NCI-H526 treated with DMSO at 0.1 percent for 48 hours (cell line): ENCODE measurements at places on chromosomes 5 and 9.

DNA sequence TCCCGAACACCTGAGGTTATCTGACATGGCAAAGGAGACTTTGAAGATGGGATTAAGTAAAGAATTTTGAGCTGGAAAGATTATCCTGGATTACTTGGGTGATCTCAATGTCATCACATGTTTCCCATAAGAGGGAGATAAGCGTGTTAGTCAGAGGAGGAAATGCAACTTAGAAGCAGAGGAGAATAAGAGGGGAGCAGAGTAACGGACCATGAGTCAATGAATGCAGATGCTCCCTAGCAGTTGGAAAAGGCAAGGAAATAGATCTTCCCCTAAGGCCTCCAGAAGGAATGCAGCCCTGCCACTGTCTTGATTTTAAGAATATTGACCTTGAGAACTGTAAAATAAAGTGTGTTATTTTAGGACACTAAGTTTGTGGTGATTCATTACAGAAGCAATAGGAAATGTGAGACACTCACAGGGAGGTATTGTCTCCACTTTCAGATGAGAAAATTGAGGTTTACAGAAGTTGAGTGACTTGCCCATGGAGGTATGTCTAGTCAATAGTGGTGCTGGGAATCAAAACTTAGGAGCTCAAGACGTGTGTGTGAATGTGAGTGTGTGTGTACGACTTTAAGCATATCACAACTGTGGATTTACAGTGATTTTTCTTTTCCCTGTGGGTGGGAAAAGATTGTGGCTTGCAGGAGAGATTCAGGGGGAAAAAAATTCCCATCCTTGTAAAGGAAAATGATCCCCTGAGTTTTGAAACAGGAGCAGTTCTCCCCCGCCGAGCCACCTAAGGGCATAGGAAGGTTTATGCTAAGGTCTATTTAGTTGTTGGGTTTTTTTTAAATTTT is 125.3 kb downstream of the TRIM32 start:
- no peak for DNase-seq

DNA sequence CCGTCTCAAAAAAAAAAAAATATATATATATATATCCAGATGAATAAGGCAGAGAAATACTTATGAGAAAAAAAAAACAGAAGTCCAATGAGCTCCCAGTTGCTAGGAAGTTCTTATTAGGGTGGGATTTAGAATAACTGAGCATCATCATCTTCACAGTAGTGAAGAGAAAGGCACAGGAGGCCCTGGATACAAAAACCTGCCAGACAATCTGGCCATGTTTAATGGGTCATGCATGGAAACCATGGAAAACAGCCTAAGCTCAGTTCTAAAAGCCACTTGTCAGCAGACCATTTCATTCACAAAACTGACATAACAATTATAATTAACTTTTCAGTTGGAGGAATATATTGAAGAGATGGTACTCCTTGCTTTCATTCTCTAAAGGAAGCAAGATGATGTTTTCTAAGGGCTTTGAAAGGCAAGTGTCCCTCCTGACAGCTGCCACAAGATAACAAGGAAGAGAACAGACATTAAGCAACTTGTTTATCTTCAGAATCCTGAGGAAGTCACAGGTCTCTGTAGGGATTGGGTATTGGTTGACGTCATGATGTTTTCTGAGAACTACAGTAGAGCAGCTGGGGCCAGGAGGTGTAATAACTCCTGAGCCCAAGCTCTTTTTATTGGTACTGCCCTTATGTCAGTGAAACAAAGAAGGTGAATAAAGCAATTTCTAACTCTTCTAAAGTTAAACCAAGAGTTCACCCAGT is 463.1 kb downstream of the DMAC1 start:
- DNase-seq = no peak

GRCh38 chr5:64166201-64166959 is 737 bp downstream of the RNF180 start:
- peak; percentile 25 for DNase-seq

DNA sequence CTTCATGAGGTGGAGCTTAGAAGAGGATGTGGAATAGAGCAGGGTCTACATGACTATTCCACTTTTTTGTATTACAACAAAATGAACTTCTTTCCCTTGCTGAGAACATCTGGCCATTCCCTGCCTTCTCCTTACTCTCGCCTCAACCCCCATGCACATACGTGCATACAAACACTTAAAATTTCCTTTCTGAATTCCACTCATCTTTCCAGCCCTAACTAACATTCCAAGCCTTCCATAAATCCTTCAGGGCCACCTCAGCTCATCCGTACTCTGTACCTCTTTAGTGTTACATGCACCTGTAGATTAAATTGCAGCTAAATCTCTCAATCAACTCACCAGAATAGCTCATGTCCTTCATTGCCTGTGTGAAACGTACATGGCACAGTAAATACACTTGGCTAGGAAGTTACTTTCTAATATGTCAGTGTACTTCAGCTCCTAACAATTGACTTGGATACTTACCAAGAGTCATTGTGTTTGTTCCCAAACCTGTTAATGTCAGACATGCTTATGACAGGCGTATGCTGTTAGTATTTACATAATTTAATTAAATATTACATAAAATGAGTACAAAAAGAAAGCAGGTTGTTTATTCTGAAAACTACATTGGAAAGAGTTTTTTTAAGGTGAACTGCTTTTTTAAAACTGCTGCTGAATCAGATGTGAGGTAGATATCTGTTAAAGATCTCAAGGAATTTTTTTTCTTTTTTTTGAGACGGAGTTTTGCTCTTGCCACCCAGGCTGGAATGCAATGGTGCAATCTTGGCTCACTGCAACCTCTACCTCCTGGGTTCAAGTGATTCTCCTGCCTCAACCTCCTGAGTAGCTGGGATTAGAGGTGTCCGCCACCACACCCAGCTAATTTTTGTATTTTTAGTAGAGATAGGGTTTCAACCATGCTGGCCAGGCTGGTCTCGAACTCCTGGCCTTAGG is 55.7 kb downstream of the GLIS3 start:
- DNase-seq = no peak

GRCh38 chr9:131310833-131311554 is 21.5 kb downstream of the PLPP7 start:
- no peak for DNase-seq

DNA sequence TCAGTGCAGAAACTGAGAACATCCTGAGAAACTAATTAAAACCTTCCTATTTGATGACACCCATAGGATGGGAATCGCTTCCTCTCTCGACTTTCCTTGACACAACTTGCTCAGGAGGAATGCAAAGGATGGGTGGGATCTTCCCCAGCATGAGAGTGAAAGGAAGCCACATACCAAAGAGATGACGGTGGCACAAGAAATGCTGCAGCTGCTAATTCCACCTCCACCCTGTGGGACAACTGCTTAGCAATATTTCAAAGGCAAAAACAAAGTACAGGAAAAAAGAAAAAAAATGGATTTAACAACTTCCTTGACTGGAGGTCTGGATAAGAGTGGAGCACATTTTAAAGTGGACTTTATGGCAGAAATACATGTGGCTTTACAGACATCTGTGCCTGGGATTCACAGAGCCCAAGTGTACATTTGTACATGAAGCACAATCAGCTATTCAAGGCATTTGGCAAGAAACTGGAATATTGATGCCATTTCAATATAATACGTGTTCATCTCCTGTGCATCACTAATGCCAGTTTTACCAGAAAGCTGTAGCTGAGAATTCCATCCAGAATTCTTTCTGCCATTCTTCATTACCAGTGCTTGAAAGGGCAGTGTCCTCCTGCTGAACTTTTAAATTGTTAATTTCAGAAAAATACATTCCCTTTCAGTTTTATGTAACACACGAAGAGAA is 359.2 kb upstream of the ACTBL2 start:
- DNase-seq = no peak

- no peak for DNase-seq
Measured at GRCh38 chr5:92962752-92963151, 618.3 kb downstream of the NR2F1-AS1 start.

DNA sequence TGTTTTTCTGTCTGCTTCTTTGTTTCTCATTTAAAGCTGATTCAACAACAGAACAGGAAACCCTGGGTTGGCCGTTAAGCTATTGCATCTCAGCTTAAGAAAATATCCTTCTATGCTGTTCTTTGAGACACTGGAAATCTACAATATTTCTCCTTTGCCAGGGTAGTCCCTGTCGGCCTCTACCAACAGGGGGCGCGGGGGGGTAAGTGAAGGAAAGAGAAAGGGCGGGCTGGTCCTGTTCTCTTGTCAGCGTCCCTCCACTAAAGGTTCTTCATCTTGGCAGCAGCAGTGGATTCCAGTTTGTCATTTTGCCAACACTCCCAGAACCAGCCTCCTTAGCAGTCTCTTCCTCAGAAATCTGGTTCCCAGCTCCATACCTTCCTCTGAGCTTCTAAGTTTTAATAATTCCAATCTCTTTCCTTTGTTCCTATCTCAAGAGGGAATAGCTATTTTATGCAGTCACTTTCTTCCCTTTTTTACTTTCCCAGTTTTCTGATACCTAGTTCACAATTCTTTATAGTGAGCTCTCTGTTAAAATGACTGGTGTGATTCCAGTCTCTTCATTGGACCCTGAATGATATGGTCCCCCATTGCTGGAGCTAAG is 222.3 kb downstream of the GLIS3 start:
- no peak for DNase-seq

DNA sequence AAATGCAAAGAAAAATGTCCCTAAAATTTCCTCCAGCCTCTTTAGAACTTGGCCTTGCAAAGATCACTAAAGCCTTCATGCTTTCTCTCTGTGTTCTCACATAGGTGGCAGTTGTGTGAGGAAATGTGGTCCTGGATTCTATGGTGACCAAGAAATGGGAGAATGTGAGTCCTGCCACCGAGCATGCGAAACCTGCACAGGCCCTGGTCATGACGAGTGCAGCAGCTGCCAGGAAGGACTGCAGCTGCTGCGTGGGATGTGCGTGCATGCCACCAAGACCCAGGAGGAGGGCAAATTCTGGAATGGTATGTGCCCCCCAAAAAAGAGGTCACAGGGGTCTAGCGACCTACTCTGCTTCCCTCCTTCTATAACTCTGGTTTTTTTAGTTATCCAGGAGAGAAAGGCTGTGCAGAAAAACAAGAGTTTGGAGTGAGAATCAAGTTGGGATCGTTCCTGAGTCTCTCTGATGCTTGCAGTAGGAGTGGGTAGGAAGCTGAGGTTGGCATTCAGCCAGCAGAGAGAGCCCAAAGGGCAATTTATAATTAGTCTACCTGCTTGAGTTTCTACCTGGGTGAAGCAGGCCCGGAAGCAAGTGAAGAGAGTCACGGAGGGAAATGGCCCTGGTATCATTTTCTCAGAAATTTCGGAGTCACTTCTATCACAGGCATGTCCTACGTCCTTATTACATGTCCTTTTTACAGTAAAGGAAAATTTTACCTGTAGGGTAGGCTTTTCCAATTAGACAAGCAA is 97.5 kb downstream of the RFK start:
- no peak for DNase-seq

- no peak for DNase-seq
Measured at GRCh38 chr5:172775326-172776234, 4.6 kb upstream of the DUSP1 start.

- no peak for DNase-seq
Measured at GRCh38 chr9:97660847-97661246, 27.2 kb downstream of the NCBP1 start.

DNA sequence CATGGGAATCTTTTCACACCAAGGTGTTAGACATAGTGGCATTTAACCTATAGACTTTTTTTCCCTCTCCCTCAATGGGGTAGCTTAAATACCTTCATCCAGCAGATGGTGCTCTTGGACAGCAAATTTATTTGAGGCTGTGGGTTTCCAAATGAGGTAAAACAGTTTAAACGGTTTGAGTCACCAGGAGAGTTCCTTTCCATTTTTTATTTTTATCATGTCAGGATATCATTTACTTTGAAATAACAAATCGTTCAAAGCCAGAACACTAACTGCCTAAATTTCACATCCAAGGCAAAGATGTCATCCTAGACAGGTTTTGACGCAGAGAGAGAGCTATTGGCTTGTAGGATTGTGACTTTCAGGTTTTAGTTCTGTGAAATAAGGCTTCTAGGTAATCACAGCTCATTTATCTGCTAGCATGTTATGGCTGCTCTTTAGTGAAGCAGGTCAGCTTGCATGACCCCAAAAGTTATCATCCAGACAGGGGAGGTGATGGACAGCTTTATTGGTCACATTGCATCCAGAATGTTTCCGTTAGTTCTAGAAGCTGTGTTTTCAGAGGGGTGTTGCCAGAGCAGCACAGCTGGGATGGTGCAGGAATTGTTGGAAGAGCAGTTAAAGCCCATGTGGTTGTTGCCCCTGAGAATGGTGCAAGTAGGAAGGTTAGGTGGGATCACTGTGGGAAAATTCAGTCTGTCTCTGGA is 69.8 kb downstream of the KDM4C start:
- DNase-seq = peak; percentile 15

DNA sequence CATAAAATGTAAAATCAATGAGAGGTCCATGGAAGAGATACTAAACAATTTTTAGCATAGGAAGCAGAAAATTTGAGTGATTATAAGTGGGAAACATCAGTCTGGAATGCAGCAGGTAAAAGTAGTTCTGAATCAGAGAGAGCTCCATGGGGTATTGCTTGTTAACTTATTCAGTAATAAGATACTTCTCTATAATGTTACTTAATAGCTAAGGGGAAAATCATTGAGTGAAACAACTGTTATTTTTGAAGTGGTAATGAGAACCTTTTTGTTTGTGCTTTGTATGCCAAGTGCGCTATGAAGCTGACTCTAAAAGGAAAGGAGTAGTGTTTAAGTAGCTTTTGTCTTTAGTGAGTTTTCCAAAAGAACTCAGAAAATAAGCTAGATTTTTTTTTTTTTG is 95.2 kb downstream of the ERBIN start:
- no peak for DNase-seq

DNA sequence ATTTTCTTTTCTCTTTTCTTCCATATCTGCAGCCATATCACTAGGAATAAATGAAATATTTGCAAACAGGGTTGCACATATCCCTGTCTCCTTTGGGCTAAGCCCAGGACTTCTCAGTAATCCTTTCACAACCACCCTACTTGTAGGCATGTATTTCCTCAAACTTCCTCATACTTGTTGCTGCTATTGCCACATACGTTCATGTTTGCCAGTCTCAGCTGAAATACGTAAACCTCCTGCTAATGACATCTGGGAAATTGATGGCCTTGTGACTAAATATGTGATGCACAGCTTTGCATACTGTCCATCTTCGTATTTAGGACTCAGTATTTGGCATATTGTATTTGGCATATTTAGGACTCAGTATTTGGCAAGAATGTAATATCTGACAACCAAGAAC is 224.6 kb downstream of the PLK2 start:
- DNase-seq = no peak

DNA sequence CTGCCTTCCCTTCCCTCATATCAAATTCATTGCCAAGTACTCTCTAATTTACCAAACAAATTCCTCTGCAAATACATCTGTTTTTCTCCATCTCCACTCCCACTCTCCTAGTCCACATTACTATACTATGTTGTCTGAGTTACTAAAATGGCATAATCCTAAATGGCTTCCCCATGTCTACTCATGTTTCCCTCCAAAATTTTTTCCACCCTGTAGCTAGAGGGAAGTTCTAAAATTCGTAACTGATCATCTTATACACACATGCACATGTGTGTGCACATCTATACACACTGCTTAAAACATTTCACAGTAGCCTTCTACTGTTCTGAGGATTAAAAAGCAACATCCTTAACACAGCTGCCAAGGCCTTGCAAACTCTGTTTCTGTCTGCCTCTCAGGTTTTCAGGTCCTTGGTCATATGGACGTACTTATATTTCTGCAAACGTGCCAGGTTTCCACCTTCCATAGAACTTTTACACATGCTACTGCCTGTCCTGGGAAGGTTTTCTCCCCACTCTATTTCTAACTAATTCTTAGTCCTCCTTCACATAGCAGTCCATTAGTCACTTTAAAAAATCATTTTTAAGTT is 140.6 kb downstream of the LURAP1L start:
- no peak for DNase-seq
